ENCODE measurements at places on chromosomes 2 and 18. TPM values are rescaled to one million over a fixed set of nuclear protein-coding genes. Genes with fewer than 3 reads are reported as not detected.
A peak's percentile ranks its signal among the peaks of the same experiment; 100 is the strongest.

Gene DIS3L2
- total RNA-seq, result 13.4 TPM

Gene UCN
- 0.13 TPM for total RNA-seq

- DNase-seq, result no peak
These were observed 67.4 kb upstream of the ACVR2A start for GRCh38 chr2:147777394-147777793.

Gene GPAT2
- 5.6 TPM for total RNA-seq

Gene FSHR
- total RNA-seq, result not detected

GRCh38 chr2:98127229-98127989 lies 40.4 kb downstream of the VWA3B start:
- DNase-seq, result no peak

DNA sequence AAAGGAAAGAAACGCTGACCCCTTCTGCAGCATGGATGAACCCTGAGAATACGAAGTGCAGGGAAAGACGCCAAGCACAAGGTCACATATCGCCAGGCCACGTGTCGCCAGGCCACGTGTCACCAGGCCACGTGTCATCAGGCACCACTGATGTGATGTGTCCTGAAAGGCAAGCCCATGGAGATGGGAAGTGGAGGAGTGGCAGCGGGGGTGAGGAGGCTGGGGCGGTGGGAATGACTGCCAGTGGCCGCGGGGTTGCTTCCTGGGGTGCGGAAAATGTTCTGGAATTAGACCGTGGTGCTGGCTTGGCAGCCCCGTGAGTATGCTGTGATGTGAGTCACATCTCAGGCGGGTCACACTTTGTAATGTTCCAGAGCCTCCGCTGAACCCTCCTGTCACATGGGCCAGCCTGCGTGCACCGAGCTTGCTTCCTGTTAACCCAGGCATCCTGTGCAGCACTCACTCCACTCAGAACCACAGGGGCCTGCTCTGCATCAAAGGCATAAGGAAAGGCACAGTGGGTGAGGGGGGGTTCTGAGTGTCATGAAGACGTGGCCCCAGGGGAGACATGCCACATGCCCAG lies 39.0 kb downstream of the SLC66A2 start:
- DNase-seq, result peak; percentile 59

DNA sequence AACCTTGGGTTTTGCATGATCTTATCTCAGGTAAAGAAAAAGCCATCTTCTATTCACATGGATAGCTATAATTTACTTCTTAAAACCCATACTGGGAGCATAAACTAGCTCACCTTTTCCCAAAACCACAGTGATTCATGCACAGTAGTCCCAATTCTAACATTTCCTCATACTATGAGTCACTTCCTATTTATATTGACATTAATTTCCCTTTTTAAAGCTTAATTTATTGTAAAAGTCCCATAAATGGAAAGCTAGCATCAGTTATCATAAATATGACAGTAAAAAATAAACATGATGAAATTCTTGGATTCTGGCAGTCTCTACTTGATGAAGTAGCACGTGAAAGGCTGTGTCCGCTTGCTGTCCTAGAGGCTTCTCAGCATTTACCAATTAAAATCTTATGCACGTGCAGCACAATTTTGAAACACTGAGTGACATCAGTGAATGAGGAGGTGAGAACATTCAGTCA lies 180.1 kb downstream of the CDH2 start:
- DNase-seq, result no peak

GRCh38 chr2:153986488-153987229 lies 114.9 kb downstream of the GALNT13 start:
- peak; percentile 11 for DNase-seq

Gene GALNT5
- total RNA-seq, result not detected

Data from dermis microvascular lymphatic vessel endothelial cell (primary cell).